IPS DF 19.7 (cell line): ENCODE measurements at places on chromosomes 5 and 9.

DNA sequence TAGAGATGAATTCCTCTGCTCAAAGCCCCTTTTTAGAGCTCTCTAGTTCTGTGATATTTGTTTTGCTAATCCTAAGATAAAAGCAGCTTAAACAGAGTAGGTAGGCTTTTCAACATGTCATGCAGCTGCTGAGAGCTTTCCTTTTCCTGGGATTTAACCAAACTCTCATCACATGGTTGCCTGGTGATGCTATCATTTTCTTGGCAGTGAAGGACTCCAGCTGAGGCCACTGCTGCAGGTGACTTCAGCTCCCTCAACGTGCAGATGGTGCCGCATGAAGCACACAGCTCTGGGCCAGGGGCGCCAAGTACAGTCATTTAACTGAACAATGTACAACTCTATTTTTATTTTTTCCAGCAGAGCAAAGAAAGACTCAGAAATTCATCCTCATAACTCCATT is 42.2 kb downstream of the SECISBP2 start:
- DNase-seq, result no peak

GRCh38 chr5:73654171-73654811 is 28.3 kb downstream of the ARHGEF28 start:
- no peak for DNase-seq

DNA sequence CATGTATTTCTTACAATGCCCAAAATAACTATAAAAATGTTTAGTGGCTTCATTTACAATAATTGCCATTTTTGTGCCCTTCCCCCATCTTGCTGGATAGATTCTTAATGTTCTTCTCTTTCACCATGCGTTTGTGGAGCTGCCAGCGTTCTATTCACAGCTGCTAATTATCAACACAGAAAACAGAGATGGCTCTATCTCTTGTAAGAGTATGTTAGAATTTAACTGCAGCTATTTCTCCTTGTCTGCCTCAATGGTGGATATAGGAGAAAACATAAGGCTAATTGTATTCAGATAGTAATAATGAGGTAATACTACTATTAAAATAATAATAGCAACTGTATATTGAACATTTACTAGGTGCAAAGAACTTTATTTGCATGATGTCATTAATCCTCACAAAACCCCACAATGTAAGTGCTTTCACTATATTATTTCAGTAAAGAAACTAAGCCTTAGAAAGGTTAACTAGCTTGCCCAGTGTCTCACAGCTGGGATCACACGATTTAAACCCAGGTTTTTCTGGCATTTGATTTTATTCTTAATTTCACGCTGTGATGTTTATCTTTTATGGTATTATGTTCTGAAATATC is 50.1 kb downstream of the JAKMIP2 start:
- DNase-seq, result no peak

GRCh38 chr9:79812507-79813257 is 240.9 kb downstream of the TLE4 start:
- no peak for DNase-seq

DNA sequence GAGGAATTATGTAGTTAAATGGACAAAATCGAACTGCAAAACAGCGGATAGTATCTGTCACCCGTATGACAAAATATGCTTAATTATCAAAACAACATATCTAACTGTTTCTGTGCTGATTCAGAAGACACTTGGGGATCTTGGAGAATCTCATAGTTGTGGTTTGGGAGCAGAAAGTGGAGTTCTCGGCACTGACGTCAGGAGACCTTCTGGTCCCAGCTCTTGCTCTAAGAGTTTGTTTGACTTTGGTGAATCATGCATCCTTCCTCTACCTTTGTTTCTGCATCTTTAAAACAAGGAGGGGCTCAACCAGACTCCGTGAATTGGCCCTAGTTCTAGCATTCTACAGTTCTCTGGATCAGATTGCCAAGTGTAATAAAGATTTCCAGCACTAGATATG is 37.0 kb upstream of the TAF1L start:
- no peak for DNase-seq

DNA sequence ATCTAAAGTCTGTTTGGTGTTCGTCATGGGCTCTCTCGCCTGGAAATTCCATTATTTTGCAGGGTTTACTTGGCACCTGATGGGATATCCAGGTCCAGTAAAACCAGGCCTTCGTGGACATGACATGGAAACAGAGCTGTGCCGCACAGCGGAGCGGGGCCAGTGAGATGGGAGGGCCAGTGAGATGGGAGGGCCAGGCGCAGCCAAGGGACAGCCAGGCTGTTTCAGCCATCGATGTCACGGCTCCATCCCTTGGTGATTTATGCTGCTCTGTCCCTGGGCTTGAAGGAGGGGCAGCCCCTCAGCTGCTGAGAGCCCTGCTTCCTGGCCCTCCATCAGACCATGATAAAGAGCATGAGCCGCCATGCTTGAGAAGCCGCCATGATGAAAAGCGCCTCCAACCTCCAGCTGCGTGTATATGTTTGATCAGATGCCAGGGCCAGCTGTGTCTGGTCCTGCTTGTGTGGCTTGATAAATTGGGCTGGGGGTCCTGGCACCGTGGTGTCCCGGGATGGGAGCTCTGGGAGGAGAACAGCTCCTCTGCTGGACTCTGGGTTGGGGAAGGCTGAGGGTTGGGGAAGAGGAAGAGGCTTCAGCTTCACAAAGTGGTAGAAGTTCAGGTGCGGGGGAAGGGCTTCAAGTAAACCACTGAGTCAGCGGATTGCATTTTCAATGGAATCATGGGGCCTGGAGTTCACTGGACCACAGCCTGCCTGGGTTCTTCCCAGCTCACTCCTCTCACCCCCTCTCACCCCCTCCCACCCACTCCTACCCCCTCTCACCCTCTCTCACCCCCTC is 6.1 kb upstream of the COL5A1 start:
- no peak for DNase-seq

- no peak for DNase-seq
Observed at GRCh38 chr5:179373101-179373934, 28.1 kb upstream of the ADAMTS2 start.

DNA sequence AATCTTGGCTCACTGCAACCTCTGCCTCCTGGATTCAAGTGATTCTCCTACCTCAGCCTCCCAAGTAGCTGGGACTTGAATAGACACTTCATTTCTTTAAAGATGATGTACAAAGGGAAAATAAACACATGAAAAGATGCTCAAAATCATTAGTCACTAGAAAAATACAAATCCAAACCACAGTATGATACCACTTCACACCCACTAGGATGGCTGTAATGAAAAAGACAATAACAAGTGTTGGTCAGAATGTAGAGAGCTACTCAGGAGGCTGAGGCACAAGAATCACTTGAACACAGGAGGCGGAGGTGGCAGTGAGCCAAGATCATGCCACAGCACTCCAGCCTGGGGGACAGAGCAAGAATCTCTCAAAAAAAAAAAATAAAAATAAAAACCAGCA is 13.0 kb downstream of the F2RL2 start:
- DNase-seq, result no peak

DNA sequence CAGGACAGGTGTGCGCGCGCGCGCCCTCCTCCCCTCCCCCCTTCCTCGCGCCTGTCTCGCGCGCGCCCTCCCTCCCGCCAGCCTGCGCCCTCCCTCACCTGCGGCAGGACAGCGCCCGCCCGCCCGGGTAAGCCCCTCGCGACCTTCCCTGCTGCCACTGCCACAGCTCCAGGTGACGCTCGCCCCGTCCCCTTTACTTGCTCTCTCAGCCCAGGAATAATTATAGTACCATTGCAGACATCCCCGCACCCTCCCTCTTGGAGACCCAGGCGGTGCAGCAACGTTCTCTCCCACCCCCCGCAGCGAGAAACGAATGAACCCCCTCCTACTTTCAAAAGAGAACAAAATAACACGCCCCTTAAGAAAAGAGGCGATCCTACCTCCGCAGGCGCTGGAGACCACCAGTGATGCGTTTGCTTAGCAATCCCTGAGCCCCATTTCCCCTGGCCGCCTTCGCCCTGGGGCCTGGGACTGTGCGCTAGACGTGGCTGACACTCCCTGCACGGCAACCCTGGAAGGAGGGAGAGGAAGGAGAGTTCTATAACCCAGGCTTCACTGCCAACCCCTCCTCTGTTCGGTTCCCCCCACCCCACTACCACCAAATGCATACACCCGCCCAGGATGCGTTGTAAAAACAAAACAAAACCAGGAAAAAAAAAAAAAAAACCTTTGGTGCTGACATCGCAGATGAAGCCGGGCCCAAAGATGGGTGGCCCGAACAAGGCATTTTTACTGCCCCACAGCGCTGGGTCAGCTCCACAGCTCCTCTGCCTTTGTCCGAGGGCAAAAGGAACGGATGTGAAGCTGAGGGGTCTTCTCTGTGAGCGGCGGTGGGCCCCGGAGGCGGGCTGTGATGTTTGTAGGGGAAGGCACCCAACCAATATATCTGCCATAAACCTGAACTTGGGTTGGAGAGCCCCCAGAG is 5.6 kb upstream of the PURA start:
- no peak for DNase-seq
